ENCODE measurements at places on chromosomes 5 and 9.

GRCh38 chr5:133906303-133906702 is 62.1 kb downstream of the C5orf15 start:
- no peak for DNase-seq

DNA sequence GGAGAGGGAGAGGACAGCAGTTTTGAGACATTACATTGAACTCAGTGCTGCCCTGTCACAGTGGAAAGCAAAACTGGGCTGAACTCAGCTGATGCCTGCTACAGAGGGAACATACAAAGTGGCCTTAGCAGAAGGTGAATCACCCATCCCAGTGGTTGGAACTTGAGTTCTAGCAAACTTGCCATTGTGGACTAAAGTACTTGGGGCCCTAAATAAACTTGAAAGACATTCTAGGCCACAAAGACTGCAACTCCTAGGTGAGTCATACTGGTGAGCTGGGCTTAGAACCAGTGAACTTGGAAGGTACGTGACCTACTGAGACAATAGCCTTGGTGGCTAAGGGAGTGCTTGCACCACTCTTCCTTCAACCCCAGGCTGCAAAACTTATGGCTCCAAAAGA is 155.7 kb upstream of the RIOK2 start:
- no peak for DNase-seq

- no peak for DNase-seq
These were observed 2.2 kb downstream of the TMED7 start for GRCh38 chr5:115623658-115624057.

DNA sequence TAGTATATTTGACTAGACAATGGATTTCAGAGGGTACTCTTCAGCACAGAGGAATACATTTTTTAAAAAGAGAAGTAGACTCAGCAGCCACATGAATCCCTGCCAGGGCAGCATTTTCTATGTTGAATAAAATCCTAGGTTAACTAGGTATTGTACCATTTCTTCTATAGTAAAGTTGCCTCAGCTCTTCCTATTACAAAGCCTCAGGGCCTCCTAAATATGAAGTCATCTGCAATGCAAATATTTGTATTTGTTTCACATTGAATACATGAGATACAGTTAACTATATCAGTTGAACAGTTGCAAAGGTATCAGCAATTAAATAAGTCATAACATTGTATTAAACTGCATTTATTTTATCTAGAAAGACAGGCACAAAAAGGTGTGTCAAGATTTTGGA is 59.5 kb downstream of the NUDT12 start:
- no peak for DNase-seq

GRCh38 chr9:72355153-72355552 is 9.9 kb downstream of the ZFAND5 start:
- DNase-seq: no peak

DNA sequence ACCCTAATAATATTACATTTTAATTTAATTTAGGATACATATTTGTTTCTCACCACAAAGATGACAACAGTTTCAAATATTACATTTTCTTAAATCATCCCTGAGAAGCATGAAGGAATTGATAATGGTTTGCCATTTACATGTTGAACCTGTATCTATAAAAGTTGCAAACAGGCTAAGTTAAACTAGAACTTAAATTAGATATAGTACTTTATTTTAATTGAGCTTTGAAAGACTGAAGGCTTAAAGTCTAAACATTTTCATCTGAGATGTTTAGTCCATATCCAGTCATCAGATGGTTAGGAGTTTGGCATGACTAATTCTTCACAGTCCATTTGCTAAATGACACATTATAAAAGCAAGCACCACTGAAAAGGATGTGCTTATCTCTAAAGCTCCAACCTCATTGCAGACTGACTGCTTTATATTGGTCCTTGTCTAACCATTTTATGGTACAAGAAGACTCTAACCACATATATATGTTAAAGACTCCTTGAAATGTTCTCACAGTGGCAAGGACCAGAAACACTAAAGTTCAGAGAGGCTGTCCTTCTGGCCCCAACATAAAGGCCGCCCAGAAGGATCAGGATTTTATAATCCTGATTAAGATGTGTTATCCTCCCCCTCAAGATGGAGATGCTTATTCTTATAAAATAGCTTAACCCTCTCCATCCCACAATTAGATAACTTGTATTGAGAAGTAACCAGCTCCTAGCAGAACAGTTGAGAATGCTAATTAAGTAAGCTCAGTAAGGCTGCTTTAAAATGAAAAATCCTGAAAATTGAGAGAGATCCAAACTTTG is 25.8 kb downstream of the WNT8A start:
- DNase-seq: no peak

GRCh38 chr5:72463449-72464052 is 43.7 kb downstream of the ZNF366 start:
- DNase-seq: no peak

DNA sequence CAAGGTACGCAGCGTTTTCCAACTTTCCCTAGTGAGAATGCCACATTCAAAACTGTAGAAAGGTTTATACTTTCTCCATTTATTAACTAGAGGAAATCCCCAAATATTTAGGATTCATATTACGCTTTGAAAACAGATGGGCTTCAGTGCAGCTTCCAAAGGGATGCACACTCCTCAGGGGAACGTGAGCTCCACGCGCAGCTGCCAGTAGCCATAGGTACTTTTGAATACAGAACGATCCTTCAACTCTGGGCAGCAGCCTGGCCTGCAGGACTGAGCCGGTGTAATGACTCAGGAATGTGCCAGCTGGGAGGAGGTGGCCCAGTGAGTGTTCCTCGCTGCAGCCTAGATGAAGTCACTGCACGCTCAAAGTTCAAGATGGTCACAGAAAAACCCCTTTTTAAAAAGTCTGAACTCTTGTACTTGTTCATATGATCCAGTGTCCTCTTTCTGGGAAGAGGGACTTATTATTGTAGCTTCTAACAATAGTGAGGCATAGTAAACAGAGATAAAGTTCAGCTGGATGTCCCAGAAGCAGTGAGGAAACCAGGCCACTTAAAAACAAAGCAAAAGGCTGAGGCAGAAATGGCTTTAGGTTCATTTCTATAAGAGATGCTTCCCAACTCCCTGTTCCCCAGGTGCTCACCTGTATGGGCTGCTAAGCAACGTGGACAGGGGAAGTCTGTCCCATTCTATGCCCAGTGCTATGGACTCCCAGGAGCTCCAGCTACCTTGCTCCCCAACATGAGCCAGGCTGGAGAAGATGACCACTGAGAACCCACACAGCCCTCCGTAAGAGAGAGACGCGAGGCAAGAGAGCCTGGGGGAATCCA is 130.0 kb downstream of the LHFPL2 start:
- DNase-seq: peak; percentile 92

- no peak for DNase-seq
These were observed 6.5 kb upstream of the BTNL3 start for GRCh38 chr5:180982008-180982741.

- DNase-seq: no peak
These were observed 157.1 kb upstream of the COL5A1 start for GRCh38 chr9:134484479-134484878.

GRCh38 chr5:52800394-52801213 is 12.9 kb downstream of the ITGA1 start:
- peak; percentile 70 for DNase-seq

- no peak for DNase-seq
These were observed 18.3 kb upstream of the ANKHD1 start for GRCh38 chr5:140383300-140383699.

GRCh38 chr5:145824040-145824439 is 11.1 kb downstream of the PRELID2 start:
- DNase-seq: peak; percentile 22

- DNase-seq: no peak
These were observed 172.6 kb downstream of the SH3GL2 start for GRCh38 chr9:17751486-17751885.

DNA sequence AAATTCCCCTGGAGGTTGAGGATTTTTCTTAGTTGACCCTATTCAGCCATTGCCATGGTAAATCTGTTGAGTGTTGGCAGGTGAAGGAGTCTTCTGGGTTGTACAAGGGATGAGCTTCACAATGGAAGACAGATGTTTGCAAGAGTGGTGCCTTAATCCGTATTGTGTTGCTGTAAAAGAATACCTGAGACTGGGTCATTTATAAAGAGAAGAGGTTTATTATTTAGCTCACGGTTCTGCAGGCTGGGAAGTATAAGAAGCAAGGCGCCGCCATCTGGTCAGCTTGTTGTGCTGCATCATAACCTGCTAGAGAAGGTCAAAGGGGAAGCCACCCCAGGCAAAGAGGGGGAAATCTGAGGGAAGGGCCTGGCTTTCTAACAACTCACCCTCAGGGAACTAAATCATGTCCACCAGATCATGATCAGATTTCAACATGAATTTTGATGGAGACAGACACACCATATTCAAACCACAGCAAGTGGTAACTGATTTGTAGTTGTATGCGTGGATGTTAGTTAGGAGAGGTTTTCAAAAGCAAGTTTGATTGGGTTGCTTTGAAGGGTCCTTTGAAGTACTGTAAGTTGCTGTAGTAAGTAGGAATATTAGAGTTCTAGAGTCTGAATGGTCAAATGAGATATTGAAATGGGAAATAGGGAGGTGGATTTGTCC is 2.5 kb downstream of the TNPO1 start:
- peak; percentile 86 for DNase-seq

- DNase-seq: peak; percentile 64
These were observed 664.2 kb upstream of the ZNF608 start for GRCh38 chr5:125410537-125411070.

DNA sequence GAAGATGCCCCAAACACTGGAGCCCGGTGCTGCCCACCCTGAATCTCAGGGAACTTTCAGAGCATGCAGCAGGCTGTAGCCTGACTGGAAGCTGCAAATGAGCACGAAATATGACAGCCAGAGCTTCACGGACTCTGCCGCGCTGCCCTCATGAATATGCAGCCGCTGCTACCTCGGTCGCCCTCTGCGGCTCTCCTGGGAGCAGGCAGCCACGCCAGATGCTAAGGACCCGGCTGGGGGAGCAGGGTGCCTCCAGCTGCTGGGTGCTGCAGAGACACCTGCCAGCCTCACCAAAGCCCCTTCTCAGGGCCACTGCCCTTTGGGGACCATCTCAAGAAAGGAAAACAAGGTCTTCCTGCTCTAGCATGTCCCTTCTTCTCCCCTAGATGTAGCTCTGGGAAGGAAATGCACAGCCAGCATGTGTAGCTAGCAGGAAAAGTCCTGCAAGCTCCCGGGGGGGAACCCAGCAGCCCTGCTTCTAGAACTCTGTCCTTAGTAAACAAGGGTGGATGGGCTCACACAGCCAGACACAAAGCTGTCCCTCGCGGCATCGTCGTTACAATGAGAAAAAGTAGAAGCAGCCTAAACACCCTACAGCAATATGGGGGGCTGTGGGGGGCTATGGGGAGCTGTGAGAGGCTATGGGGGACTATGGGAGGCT is 56.8 kb upstream of the OLFM1 start:
- DNase-seq: no peak

DNA sequence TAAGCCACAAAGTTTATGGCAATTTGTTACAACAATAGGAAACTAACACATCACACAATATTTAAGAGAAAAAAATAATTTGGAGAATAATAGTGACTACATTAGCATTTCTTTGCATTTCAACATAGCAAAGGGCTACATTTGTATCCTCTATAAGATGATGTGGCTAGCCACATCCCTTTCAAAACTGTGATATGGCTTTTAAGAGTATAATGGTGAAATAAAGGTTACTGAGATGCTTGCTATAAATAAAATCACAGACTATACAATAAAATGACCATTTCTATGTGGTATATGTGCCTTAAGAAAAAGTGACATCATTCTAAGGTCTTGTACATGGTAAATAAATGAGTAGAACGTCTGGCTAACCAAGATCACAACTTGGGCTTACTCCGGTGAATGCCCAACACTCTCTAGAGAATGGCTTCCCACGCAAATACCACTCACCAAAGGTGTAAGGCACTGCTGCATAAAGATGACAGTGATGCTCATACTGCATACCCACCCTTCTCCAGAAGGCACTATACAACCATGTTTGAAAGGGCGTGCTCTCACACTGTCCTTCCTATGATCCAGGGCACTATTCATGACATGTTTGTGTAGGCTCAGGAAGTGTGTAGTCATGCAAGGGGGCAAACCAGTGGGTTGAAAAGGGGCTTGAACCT is 286.5 kb downstream of the MLLT3 start:
- DNase-seq: no peak

DNA sequence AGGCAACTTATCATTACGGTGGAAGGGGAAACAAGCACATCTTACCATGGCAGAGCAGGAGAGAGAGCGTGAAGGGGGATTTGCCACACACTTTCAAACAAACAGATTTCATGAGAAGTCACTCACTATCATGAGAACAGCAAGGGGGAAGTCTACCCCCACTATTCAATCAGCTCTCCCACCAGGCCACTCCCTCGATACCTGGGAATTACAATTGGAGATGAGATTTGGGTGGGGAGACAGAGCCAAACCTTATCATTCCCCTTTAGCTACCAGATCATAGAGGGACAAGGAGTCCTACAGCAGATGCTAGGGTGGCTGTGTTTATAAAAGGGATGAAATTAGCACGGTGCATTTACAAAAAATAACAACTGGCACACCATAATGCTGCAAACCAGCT is 2149.4 kb upstream of the ACO1 start:
- DNase-seq: peak; percentile 15

DNA sequence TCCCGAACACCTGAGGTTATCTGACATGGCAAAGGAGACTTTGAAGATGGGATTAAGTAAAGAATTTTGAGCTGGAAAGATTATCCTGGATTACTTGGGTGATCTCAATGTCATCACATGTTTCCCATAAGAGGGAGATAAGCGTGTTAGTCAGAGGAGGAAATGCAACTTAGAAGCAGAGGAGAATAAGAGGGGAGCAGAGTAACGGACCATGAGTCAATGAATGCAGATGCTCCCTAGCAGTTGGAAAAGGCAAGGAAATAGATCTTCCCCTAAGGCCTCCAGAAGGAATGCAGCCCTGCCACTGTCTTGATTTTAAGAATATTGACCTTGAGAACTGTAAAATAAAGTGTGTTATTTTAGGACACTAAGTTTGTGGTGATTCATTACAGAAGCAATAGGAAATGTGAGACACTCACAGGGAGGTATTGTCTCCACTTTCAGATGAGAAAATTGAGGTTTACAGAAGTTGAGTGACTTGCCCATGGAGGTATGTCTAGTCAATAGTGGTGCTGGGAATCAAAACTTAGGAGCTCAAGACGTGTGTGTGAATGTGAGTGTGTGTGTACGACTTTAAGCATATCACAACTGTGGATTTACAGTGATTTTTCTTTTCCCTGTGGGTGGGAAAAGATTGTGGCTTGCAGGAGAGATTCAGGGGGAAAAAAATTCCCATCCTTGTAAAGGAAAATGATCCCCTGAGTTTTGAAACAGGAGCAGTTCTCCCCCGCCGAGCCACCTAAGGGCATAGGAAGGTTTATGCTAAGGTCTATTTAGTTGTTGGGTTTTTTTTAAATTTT is 125.3 kb downstream of the TRIM32 start:
- DNase-seq: no peak

GRCh38 chr9:95266649-95267048 is 50.9 kb downstream of the FANCC start:
- no peak for DNase-seq

DNA sequence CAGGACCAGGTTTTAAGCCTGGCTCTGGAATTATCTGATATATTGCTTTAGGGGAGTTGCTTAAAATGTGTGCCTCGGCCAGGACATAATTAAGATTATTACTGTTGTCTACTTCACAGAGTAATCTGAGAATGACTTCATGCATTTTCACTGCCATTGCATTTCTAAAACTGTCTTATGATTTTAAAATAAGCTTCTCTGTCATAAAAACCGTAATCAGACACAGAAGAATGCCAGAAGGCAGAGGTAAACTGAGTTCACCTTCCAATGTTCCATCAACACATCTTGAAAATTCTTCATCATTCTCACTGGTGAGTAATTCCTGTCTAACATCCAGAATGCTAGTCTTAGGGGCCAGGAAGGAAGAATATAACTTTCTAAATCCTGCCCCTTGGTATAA is 47.1 kb downstream of the ISOC1 start:
- peak; percentile 20 for DNase-seq

- peak; percentile 89 for DNase-seq
These were observed 15.8 kb upstream of the RAPGEF1 start for GRCh38 chr9:131755541-131756198.

Measured in tongue (tissue), 3 donors.